CD14-positive monocyte (primary cell): ENCODE measurements at places on chromosomes 2 and 18.

- no peak for DNase-seq
These were observed 103.9 kb downstream of the KLHL14 start for GRCh38 chr18:32668956-32669355.

DNA sequence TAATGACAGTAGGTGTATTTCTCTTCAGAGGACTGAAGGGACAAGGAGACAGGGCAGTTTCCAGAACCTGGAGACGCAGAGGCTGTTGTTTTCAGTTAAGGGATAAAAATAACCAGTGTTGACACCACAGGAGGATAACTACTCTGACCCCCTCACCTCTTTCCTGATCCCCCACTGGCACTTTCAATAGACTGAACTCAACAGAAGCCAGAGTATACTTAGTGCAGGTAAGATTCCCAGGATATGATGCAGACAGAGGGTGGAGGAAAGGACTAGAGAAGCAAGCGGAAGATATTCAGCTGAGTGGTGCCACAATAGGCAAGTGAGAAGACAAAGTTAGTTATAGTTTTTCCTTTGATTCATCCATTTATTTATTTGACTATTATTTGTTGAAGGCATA is 19.8 kb downstream of the DHRS9 start:
- no peak for DNase-seq

GRCh38 chr2:239026711-239027361 is 179.0 kb downstream of the TWIST2 start:
- no peak for DNase-seq

- DNase-seq, result no peak
These were observed 721.9 kb upstream of the ACVR2A start for GRCh38 chr2:147122944-147123343.

DNA sequence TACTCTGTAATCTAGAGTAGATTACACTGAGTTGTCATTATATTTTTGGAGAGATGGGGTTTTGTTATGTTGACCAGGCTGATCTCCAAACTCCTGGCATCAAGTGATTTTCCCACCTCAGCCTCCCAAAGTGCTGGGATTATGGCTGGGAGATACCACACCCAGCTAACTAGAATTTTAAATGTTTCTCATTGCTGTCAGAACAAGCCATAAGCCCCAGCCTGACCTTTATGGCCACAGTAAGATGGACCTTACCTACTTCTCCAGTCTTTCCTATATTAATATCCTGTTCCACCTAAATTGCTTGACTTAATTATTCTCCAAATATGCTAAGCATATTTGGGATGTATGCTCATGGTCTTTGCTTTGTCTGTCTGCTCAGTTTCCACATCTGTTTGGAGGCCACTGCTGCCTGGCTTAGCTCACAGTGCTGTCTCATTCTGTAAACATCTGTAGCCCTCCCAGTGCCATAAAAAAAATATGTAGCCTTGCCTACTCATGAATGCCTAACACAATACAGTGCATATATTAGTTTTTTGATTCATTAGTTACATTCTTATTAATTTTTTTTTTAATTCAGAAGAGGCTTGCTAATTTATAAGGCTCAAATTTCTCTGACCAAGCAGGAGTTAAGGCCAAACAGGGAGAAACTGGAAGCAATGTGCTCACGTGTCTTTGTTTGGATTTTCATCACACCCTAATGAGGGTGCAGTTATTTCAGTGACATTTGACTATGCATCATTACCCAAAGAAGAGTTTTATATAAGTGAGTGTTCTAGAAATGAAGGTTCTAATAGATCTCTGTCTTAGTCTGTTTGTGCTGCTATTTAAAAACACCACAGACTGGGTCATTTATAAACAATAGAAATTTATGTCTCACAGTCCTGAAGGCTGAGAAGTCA is 45.3 kb upstream of the PSME4 start:
- no peak for DNase-seq

DNA sequence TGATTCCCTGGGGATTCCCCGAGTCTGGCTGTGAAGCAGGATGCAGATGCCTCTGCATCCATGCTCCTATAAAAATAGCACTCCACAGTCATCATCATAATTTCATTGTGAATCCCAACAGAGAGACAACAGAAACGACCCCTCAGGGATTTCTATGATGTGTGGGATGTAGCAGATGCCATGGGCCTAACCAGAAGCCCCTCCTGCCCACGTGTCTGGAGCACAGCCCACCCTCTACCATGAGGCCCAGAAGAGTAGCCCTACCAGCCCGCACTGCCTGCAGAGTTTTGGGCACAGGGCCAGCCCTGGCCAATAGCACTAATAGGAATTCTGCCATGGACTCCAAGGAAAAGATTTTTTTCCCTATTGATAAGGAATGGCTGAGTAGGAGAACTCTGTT is 66.6 kb downstream of the GYPC start:
- no peak for DNase-seq

DNA sequence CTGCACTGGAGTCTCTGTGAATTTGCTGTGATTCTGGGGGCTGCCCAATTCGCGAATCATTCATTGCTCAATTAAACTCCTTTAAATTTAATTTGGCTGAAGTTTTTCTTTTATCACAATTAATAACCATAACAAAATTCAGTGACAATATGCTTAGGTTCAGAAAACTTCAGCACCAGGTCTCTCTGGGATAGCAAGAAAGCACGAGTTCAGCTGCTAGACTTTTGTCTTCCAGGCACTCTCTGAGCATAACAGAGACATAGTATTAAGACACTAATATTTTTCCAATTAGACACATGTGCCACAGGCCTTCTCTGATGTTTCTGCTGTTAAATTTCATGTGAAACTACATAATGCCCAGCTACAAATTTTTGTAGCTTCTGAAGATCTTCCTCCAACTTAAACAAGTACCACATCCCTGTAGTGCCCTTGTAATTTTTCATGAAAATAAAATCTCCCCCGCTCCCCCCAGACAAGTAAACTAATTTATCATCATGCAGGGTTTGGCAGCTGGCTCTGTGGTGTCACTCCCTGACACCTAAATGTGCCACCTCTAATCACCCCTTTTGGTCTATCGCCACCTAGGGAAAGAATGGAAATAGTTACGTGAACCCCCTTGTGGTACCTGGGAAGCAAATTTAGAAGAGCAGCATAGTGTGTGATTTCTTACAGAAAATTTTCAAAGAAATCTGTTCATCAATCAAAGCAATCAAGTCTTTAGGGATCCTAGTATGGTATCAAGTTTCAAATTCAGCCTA is 94.1 kb downstream of the CSRNP3 start:
- DNase-seq, result no peak

DNA sequence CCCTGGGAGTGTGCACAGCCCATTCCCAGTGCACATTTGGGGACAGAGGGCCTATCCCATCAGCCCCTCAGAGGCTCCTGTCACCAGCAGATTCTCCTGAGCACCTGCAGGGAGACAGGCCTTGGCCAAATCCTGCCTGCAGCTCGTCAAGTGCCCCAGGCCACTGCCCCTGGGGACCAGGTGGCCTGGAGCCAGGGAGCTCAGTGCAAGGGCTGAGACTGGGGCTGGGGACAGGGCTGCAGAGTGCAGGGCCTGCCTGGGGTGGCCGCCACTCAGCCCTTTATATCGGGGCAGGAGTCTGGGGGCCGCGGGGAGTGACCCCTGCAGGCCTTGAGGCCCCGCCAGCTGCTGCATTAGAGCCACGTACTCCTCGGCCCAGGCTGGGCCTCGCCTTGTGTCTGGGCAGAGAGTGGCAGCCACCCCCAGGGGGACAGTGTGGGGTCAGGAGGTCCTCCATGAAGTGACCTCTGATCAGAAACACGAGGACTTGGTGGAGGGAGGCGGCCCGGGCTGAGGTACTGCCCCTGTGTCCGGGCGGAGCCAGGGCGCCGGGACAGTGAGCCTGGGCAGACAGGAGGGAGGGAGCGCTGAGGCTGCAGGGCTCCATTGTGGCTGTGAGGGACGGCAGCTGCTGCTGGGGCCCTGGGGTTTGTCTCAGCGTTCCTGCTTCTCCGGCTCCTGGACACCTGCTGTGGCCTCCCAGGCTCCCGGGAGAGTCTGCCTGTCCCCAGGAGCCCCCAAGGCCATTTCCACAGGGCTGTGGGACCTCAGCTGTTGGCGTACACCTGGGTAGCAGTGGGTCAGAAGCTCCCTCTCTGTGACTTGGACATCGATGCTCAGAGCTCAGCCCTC is 24.2 kb downstream of the GPC1 start:
- DNase-seq, result no peak

- DNase-seq, result peak; percentile 88
These were observed 12.7 kb upstream of the DUSP2 start for GRCh38 chr2:96157649-96158553.

- DNase-seq, result no peak
These were observed 8.6 kb downstream of the ITPRID2 start for GRCh38 chr2:181900007-181900651.
